ENCODE measurements at places on chromosomes 4 and X.

GRCh38 chr4:1723131-1723801 is 1.9 kb downstream of the TACC3 start:
- peak overlapping the region; percentile 91 for H3K4me3 ChIP-seq
- H3K36me3 ChIP-seq, result peaks cover 55% of the 10 kb centered on the region
- peak overlapping the region; percentile 100 for H3K27ac ChIP-seq
- peaks cover 70% of the 10 kb centered on the region for H3K4me1 ChIP-seq

DNA sequence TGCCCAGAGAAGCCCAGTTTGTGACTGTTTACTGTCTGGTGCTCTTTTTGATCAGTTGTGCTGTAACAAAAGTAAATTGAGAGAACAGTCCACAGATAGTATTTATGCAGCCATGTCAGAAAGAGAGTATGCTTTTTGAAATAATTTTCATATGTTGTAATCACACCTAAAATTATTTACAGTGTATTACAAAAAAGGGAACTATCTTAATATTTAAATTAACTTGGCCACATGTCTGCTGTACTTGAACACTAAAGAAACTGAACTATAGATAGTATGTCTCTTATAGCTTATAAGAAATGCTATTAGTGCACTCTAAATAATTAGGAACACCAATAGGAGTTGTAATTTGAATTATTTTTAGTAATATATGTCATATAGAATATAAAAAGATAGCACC is 30.2 kb downstream of the KIAA0232 start:
- no peak for DNase-seq
- H3K4me3 ChIP-seq, result no peak overlapping the region
- peaks cover 19% of the 10 kb centered on the region for H3K36me3 ChIP-seq
- no peak overlapping the region for H3K27ac ChIP-seq

DNA sequence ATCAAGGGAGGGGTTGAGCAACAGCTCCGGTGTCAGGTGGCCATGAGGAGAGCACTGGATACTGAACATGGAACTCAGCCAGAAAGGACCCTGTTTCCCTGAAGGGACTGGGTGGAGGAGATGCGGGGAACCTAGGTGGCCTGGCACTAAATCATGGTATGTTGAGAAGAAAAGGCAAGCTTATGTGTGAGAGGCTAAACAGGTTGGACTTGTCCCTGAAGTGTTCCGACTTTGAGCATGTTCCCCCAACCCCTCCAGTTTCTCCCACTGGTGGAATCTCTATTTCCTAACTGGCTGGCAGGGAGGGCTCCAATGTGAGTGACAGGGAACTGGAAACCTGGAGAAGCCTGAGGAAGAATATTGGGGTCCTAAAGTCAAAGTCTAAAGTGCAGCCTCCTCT is 69.5 kb downstream of the PLAC1 start:
- no peak for DNase-seq
- H3K27me3 ChIP-seq, result peaks cover 15% of the 10 kb centered on the region
- no peaks in the 10 kb centered on the region for H3K36me3 ChIP-seq

- H3K27ac ChIP-seq, result no peak overlapping the region
- no peaks in the 10 kb centered on the region for H3K36me3 ChIP-seq
- no peak for DNase-seq
- H3K4me1 ChIP-seq, result no peaks in the 10 kb centered on the region
- H3K27me3 ChIP-seq, result no peaks in the 10 kb centered on the region
These were observed 46.7 kb downstream of the CFAP299 start for GRCh38 chr4:80382090-80382832.

DNA sequence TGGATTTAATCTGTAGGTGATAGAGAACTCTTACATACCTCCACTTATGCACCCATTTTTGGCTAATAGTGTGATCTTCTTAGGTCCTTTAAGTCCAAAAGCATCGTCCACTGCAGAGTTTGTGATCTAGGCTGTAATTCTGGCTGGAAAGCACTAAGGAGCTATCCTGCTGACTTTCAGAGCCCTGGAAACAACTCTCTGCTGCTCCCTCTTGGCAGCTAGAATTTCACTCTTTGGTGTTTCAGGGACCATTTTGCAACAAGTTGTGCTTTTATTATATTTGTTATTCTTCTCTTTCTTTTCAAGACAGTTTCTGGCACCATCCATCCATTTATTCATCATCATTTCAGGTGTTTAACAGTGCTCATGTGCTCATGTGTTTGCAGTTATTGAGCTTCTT is 130.0 kb downstream of the RBM46 start:
- H3K36me3 ChIP-seq, result no peaks in the 10 kb centered on the region
- H3K27me3 ChIP-seq, result no peaks in the 10 kb centered on the region
- no peak overlapping the region for H3K27ac ChIP-seq
- no peak for DNase-seq
- H3K4me1 ChIP-seq, result no peaks in the 10 kb centered on the region
- no peak overlapping the region for H3K4me3 ChIP-seq

DNA sequence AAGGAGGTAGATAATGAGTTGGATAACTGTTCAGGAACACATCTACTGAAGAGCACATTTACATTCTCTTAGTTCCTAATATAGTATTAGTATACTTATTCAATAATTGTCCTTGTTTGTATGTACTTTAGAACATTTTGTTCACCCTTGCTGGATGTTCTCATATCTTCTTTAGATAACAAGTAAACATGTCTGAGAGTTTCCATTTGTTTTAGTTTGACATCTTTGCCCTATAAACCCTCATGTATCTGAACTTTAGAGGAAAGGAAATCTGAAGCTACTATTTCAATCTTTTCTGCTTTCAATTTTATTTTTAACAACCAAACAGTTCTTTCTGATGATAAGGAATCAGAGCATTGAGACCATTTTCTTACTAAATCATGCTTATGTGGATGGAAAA is 518.6 kb downstream of the RPA4 start:
- peaks cover 46% of the 10 kb centered on the region for H3K4me1 ChIP-seq
- no peaks in the 10 kb centered on the region for H3K36me3 ChIP-seq
- H3K27me3 ChIP-seq, result no peaks in the 10 kb centered on the region
- DNase-seq, result no peak
- no peak overlapping the region for H3K27ac ChIP-seq

DNA sequence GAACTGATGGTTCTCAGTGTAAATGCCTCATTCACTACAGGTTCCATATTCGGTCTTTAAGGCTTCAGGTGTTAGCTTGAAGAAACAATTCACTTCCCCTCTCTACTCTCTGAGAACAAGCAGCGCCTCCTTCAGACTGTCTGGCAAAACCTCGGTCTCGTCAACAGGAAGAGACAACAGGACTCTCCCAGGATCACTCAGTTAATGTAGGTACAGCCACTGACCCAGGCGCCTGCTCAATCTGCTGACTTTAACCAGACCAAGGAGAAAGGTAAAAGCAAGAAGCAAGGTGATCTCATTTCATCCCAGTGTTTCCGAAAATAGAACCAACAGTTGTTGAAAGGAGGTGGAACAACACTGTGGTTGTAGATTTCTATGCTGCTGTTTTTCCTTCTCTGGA is 102.2 kb downstream of the SLC2A9 start:
- H3K27me3 ChIP-seq, result peaks cover 6% of the 10 kb centered on the region
- no peak overlapping the region for H3K4me3 ChIP-seq
- H3K36me3 ChIP-seq, result no peaks in the 10 kb centered on the region
- no peak for DNase-seq

- no peak overlapping the region for H3K27ac ChIP-seq
- no peaks in the 10 kb centered on the region for H3K27me3 ChIP-seq
- H3K36me3 ChIP-seq, result no peaks in the 10 kb centered on the region
- H3K4me3 ChIP-seq, result no peak overlapping the region
- H3K4me1 ChIP-seq, result no peaks in the 10 kb centered on the region
- DNase-seq, result no peak
These were observed 202.6 kb downstream of the TMA16 start for GRCh38 chr4:163697121-163697520.

GRCh38 chrX:150880808-150881165 is 17.7 kb downstream of the CD99L2 start:
- peak overlapping the region; percentile 82 for H3K27ac ChIP-seq
- H3K4me3 ChIP-seq, result peak overlapping the region; percentile 26
- DNase-seq, result peak; percentile 32
- no peaks in the 10 kb centered on the region for H3K27me3 ChIP-seq

- H3K4me3 ChIP-seq, result no peak overlapping the region
- H3K27me3 ChIP-seq, result no peaks in the 10 kb centered on the region
- no peak for DNase-seq
- no peak overlapping the region for H3K27ac ChIP-seq
- H3K4me1 ChIP-seq, result no peaks in the 10 kb centered on the region
These were observed 145.6 kb upstream of the KCNIP4 start for GRCh38 chr4:22094217-22094616.

- no peak overlapping the region for H3K4me3 ChIP-seq
- H3K27me3 ChIP-seq, result no peaks in the 10 kb centered on the region
- H3K27ac ChIP-seq, result no peak overlapping the region
- no peaks in the 10 kb centered on the region for H3K36me3 ChIP-seq
These were observed 43.1 kb upstream of the GPR78 start for GRCh38 chr4:8537041-8537461.

DNA sequence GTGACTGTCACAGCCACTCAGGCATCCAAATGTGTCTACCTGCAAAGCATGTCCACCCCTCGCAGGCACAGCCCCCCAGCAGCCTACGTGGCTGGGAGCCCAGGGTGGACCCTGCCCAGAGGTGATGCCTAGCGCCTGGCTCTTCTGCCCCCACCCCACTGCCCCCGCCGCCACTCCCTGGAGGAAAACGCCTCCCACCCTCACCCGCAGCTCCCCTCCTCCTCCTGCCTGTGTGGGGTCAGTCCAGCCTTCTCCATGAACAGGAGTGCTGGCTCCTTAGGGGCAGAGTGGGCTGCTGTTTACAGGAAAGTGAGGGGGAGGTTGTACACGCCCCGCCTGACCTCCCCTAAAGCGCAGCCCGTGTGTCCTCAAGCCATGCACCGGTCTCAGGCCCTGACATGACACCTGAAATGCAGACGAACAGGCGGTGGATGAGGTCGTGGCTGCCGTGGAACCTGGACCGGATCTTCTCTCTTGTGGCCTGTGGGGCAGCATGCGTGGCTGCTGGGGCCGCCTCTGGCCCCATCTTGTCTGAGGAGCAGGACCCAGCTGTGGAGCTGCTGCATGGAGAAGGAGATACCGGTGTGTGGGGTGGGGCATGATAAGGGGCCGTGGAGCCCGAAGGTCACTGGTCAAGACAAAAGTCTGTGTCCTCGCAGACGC is 11.9 kb upstream of the MXD4 start:
- DNase-seq, result no peak
- no peaks in the 10 kb centered on the region for H3K36me3 ChIP-seq
- H3K4me1 ChIP-seq, result peaks cover 2% of the 10 kb centered on the region
- no peak overlapping the region for H3K4me3 ChIP-seq
- H3K27me3 ChIP-seq, result no peaks in the 10 kb centered on the region

DNA sequence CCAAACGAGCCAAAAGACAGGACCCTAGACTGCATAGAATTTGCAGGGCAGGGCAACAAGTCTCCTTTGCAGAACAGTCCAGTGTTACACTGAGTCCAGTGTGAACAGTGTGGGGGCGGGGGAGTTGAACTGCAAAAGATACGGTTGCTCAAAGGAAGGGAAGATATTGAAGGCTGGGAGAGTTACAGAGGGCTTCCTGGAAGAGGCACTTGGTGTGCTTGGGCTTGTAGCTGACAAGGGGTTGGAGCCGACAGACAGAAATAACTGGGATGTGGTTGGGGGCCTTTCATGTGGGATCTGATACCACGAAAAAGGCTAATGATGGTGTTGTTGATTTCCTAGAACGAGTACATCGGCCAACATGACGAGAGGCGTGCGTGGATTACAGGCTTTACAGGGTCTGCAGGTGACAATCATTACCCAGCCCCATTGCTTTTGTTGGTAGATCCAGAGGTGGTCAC is 6.1 kb downstream of the XPNPEP2 start:
- no peaks in the 10 kb centered on the region for H3K27me3 ChIP-seq
- peak overlapping the region; percentile 92 for H3K27ac ChIP-seq
- H3K4me1 ChIP-seq, result peaks cover 65% of the 10 kb centered on the region
- peak overlapping the region; percentile 25 for H3K4me3 ChIP-seq

- H3K36me3 ChIP-seq, result peaks cover 9% of the 10 kb centered on the region
- no peak overlapping the region for H3K4me3 ChIP-seq
- no peak for DNase-seq
- H3K27me3 ChIP-seq, result no peaks in the 10 kb centered on the region
These were observed 10.8 kb upstream of the HADH start for GRCh38 chr4:107978716-107979451.

DNA sequence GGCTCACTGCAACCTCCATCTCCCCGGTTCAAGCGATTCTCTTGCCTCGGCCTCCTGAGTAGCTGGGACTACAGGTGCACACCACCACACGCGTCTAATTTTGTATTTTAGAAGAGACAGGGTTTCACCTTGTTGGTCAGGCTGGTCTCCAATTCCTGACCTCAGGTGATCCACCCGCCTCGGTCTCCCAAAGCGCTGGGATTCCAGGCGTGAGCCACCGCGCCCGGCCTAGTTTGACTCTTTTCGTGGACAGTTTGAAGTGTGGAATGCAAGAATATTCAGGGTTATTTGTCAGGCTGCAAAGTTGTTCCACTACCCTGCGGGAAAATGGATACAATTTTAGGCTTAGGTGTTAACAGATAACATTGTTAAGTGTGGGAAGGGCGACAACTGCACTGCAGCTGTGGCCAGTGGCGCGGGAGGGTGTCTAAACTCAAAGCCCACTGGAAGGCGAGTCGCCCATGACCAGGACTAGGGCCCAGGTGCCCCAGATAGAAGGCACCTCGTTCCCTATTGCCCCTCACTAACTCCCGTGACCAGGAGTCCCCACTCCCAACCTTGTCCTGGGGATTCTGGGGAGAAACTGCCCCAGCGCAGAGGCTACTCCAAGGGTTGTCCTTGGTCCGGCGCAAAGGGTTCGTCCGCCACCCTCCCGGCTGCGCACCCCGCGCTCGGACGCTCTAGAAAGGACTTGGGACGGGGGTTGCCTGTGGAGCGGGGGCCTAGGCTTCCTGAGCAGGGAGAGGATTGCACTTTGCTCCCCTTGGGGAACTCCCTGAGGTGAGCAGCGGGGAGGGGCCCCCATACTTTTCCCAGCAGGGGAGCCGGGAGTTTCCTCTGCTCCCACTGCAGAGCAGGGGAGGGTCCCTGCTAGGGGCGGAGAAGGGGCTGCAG is 1.1 kb upstream of the CD99 start:
- H3K4me3 ChIP-seq, result peak overlapping the region; percentile 68
- H3K36me3 ChIP-seq, result peaks cover 29% of the 10 kb centered on the region
- H3K4me1 ChIP-seq, result peaks cover 27% of the 10 kb centered on the region
- no peak overlapping the region for H3K27ac ChIP-seq

GRCh38 chrX:50705042-50705441 is 109.0 kb downstream of the SHROOM4 start:
- no peaks in the 10 kb centered on the region for H3K36me3 ChIP-seq
- H3K27me3 ChIP-seq, result peaks cover 3% of the 10 kb centered on the region
- H3K4me1 ChIP-seq, result no peaks in the 10 kb centered on the region
- DNase-seq, result no peak

DNA sequence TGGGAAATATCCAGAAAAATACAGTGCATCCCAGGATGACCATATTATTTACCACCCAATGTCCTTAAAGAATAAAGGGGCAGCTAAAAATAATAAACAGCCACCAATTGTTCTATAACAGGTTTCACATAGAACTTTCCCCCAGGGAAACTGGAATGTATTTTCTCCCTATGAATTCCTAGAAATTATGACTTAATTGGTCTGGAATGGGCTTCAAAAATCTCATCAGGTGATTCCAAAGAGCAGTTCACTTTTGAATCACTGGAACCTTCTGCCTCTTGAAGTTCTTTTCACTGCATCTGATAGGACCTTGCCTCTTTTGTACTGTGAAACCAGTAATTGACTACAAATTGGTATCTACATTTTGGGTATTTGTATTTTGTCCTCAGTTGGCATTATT is 119.3 kb downstream of the ZNF330 start:
- no peak overlapping the region for H3K27ac ChIP-seq
- H3K4me3 ChIP-seq, result no peak overlapping the region
- no peaks in the 10 kb centered on the region for H3K4me1 ChIP-seq
- no peak for DNase-seq
- H3K36me3 ChIP-seq, result no peaks in the 10 kb centered on the region
- H3K27me3 ChIP-seq, result no peaks in the 10 kb centered on the region
